ENCODE measurements at places on chromosomes 6 and 20.

DNA sequence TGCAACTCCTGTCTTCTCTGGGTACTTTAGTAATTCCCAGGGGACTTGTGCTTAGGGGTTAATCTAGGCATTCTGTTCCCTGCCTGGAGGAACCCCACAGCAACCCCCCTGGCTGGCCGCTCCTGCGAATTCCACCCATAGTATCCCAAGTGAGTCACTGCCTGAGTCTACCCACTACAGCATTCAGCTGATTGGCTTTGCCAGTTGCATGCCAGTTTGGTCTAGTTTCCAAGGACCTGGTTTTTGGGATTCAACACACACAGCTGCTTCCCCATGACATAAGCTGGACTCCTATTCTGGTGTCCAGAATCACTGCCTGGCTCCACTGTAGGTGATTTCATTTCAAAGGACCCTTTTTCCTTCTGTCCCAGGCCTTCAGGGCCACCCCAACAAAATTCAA, 40.3 kb downstream of the PLCG1 start:
- DNase-seq: no peak

- no peak for DNase-seq
Measured at GRCh38 chr6:85361643-85362014, 88.3 kb upstream of the NT5E start.

DNA sequence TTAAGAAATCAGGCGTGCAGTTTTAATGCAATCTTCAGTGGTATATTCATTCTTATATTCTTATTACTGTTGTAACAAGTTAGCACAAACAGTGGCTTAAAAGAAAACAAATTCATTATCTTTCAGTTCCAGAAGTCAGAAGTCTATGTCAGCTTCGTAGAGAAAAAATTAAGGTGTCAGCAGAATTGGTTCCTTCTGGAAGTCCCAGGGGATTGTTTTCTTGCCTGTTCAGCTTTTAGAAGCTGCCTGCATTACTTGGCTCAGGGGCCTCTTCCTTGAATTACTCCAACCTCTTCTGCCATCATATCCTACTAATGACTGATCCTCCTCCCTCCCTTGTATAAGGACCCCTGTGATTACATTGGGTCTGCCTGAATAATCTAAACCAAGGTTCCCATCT, 243.9 kb downstream of the ZNF217 start:
- DNase-seq: no peak

DNA sequence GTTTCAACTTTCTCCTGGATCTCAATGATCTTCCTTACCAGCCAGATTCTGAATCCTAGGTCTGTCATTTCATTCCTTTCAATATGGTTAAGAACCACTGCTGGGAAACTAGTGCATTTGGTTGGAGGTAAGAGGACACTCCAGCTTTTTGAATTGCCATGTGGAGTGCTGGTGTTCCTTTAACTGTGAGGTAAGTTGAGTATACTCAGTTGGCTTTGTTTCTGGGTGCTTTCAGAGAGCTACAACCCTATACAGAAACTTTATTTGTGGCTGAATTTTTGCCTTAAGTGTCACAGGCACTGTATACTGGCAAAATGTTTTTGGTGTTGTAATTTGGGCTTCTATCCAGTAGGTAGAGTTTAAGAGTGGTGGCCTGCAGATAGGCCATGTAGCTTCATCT, 175.8 kb downstream of the TBC1D32 start:
- DNase-seq: no peak

GRCh38 chr6:16206595-16207037, 31.8 kb upstream of the GMPR start:
- DNase-seq: peak; percentile 60

DNA sequence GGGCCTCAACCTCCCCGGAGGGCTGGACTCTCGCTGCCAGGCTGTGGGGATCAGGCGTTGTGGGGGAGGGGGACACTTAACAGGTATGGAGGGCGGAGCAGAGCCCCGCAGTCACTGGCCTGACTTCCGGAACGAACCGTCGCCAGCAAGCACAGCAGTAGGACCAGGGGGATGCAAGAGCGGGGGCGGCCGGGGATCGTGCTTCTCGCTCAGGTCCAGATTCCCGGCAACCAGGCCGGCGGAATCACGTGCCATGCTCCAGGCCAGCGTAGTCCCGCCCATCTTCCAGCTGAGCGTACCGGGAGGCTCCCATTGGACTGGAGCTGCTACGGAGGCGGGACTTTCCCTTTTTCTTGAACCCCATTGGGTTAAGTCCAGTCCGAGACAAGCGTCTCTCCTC, 10.0 kb upstream of the POU5F1 start:
- no peak for DNase-seq

GRCh38 chr20:64114356-64114971, 7.1 kb upstream of the NPBWR2 start:
- no peak for DNase-seq

DNA sequence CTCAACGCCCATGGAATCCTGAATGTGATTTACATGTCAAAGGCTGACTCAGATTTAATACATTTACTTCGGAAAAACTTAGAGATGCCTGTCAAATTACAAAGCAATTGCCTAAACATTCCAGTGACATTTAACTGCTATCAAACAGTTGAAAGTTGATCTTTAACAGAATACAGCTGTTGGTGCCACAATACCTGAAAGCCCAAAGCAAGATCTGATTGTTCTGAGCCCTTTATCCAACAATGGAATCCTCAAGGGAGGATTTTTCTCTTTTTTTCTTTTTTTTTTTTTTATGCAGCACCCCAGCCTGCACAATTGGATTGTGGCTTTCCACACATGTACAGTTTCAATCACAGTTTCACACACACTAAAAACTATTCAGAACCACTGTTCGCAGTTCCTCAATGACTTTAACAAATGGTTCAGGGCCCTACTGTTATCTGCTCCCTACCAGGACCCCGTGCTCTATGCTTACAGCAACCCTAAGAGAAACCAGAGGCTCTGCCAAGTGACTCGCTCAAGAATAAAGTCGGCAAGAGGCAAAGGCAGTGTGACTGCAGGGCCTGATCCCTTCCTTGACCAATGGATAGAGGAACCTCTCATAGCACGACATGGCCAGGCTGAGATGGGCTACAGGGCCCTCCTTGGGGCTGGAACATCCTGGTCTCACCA, 33.3 kb downstream of the EPB41L2 start:
- no peak for DNase-seq

All from NCI-H1105 (cell line).